ENCODE measurements at places on chromosomes 6 and 20.

- DNase-seq: no peak
Observed at GRCh38 chr20:22652681-22653588, 68.6 kb upstream of the FOXA2 start.

DNA sequence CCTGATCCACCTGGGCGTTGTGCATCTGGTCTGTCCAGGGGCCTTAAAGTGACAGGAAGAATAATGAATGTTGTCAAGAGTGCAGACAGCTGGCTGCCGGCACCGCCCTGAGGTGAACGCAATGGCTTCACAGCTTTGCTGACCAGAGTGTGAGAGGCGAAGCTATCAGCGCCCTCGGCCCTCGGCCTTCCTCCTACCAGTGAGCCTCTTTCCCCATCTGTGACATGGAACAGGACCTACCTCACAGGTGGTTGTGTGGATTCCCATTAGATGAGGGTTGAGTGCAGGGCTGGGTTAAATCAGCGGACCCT is 54.8 kb downstream of the CTCFL start:
- no peak for DNase-seq

DNA sequence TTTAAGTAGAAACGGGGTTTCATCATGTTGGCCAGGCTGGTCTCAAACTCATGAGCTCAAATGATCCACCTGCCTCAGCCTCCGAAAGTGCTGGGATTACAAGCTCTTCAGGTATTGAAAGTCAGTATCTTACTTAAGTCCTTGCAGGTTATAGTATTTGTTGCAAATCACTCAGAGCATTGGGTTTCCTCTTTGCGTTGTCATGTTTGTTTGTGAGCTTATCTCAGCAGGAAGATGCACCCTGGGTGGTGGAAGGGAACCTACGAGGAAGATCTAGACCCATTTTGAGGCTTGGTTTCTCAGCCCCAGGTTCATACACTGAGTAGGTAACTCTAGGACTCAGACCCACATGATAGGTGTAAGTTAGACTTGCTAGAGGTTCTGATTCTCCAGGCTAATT is 18.6 kb downstream of the MYH7B start:
- DNase-seq: no peak

- DNase-seq: no peak
Observed at GRCh38 chr6:79604583-79605037, 26.5 kb upstream of the SH3BGRL2 start.

DNA sequence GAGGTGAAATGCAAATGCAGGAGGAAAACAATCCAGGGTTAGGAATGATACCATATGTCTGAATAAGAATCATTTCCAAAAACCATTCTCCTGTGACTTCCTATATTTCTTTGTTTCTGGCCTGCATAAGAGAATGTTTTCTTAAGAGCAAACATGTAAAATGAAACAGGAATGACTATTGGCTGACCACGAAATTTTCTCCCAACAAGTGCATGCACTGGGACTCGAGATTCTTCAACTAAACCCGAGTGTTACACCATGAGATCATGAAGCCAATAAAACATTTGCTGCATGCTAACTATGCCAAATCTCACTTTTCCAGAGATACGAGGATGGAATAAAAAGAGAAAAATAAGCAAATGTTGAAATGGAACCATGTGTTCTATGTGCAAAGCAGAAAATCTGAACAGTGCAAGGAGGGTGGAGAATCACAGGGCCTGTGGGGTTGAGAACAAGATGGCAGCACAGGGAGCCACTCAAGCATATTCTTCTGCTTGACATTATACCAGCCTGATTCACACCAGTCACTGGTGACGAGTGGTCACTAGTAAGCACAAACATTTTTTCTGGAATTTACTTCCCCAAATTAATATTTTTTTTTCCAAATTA is 212.2 kb upstream of the FOXA2 start:
- DNase-seq: no peak

GRCh38 chr6:158559338-158559894 is 475 bp upstream of the TMEM181 start:
- DNase-seq: no peak

DNA sequence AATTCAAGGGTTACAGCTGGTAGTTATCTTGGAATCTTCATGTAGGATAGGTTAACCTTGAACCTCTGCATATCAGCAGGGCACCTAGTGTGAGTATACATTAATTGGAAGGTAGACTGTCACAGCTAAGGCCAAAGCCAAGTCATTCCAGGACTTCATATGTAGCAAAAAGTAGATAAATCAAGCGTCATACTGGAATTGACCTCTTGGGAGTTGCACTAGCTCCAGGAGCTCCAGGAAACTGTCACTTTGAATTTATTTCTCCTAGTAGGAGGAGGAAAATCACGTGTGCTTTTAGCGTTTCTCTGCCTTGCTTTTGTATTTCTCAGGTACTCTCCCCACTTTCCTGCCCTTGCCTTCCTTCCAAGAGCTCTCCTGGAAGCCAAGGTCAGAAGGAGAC is 30.3 kb downstream of the RIPOR2 start:
- no peak for DNase-seq

GRCh38 chr6:144036064-144036834 is 28.2 kb upstream of the PLAGL1 start:
- DNase-seq: no peak

DNA sequence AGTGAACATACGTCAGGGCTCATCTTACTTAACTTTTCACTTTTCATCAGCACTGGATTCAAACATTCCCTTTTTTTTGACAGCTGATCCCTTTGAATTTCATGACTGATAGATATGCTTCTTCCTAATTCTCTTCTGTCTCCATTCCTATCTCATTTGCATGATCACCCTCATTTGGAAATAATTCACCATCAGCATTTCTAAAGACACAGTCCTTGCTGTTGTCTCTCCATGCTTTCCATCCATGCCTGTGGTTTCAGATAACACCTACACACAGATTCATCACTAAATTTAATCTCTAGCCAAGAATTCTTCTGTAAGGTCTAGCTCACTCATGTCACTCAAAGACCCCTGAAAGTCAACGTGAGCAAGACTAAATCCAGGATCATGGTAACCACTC is 228.4 kb upstream of the BTBD3 start:
- DNase-seq: no peak

DNA sequence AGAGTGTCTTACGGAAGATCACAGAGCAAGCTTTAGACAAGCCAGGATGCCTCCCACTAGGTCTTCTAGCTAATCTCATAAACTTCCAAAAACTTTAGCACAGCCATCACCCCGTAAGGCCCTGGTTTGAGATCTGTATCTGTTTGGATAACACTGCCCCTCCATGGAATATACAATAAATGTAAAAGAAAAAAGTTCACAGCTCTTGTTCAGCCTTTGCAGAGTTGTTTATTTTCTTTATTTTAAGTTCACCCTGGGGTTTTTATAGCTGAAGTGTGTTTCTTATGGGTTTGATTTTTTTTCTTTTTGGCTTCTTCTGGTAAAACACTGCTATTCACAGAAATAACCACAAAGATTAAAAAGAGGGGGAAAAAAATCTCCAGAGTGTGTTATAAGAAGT is 125.6 kb downstream of the EYA2 start:
- no peak for DNase-seq

GRCh38 chr6:118725944-118726343 is 74.6 kb upstream of the CEP85L start:
- DNase-seq: no peak

DNA sequence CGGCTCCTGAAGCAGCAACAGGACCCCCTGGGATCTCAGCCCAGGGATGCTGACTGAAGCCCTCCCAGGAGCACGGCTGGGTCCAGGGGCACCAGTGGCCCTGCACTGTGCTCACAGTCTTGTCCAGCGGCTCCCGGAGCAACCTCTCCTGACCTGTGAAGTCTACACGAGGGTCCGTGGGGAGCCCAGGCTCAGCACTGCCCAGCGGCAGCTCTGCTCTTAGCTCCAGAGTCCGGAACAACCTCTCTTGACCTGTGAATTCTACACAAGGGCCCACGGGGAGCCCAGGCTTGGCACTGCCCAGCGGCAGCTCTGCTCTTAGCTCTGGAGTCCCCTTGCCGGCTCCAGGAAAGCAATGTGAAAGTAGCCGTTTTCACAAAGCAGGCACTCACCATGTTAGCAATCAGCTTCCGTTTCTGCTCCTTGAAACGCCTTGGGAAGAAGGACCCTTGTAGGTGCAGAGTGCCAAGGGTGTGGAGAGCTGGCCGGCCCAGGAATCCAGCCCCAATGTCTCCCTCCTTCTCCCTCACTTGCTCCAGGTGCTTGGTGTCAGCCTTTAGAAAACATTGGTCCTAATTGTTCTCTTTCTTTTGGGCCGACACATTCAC is 310.9 kb downstream of the CDH4 start:
- DNase-seq: no peak

DNA sequence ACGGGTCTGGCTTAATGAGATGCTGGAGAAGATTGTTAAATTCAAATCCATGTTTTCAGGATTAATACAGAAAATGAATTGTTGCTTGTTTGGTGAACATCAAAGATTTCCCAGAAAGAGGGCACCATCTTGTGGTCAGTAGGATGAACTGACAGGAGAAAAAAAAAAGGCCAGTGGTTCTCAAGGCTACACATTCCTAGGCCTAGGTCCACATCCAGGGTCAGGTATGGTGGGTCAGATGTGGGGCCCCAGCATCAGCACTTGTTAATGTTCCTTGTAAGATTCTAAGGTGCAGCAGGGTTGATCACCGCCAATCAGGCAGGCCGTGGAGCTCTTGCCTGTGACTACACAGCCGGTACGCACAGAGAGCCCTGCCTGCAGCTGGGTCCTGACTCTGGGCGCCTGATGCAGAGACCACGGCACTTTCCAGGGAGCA is 34.0 kb upstream of the FOXO3 start:
- no peak for DNase-seq

GRCh38 chr6:105821027-105821426 is 265.1 kb upstream of the PRDM1 start:
- no peak for DNase-seq

- DNase-seq: peak; percentile 86
Observed at GRCh38 chr6:52595000-52595795, 18.3 kb upstream of the TRAM2 start.

DNA sequence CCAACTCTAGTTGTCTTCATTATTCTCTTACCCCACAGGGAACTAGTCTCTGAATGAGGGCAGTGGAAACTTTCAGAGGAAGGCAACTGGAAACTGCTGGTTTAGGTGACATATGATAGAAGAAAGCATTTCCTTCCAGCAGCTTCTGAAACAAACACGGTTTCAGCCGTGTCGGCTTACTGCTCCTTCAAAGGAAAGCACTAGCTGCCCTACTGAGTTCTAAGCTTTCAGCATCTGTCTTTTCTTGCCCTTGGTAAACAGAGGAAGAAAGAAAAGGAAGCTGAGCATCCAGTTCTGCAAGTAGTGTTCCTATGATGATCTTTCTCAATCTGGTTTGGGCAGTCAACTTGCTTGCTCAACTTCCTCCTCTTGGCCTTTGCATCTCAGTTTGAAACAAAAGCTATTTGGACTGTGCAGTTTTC is 117.5 kb upstream of the CEP85L start:
- no peak for DNase-seq

GRCh38 chr6:1538369-1538768 is 71.3 kb upstream of the FOXC1 start:
- DNase-seq: no peak

DNA sequence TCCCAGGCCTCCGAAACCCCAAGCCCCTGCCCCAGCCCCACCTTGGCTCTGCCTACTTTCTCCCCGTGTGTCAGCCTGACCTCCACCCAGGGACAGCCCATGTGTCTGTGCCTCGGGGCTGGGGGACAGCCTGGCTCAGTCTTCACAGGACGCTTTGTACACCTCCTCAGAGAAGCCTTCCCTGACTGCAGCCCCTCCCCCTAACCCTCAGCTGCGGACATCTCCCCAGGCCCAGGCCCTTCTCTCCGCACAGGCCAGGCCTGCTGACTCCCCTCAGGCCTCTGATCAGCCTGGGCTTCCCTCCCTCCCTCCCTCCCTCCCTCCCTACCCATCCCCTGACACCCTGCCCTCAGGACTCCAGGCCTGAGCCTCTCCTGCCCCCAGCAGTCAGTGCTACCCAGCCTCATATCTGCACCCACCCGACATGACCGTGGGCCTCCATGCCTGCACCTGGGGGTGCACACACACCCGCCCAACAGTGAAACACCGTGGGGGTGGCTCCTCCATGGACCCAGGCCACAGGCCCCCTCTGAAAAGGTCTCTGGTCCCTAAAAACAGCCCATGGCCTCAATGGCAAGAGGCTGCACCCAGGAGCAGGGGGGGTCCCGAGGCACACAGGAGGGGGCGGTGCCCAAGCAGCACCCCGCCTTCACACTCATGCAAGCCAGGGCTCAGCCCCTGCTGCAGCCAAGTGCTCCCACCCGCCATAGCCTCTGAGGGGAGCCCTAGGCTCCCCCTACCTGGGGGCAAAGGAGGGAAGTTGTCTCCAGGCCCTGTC is 12.9 kb downstream of the LAMA5 start:
- no peak for DNase-seq

GRCh38 chr20:49694450-49695071 is 19.1 kb downstream of the B4GALT5 start:
- no peak for DNase-seq

DNA sequence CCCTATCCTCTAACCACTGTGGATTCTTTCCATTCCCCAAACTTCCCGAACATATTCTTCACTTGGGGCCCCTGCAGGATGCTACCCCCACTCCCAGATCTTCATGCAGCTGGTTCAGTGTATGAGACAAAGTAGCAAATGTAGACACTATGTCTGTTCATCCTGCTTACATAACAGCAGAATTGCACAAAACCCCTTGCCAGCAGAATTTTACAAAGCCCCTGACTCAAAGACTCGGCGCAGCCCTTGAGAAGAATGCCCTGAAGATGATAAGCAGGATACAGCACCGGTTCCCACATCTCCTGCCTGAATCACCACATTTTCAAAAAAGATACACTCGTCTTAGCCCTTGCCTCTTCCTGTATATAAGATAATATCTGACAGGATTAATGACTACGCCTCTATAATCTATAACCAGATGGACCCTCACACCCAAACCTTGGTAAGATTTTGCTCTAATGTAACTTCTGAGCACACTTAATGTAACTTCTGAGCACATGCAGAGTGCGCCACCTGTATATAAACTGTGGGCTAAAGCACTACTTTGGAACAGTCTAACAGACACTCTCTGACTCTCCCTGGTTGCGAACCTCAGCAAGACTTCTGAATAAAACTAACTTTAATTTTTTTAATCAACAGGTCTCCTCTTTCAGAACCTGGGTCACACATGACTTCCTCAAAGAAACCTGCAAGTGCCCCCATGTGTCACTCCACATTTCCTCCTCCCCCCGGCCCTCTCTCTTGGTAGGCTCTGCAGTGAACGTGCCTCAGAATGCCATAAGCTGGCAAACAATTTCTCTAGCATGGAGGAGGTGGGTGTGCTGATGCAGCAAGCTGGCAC is 28.7 kb downstream of the RALGAPA2 start:
- DNase-seq: peak; percentile 44

Data from NCI-H524 (cell line).